Stomach (tissue), 19 donors: ENCODE measurements at places on chromosomes 7 and 10. TPM values are rescaled to one million over a fixed set of nuclear protein-coding genes. Genes with fewer than 3 reads are reported as not detected.

The KCND2 gene
- not detected for total RNA-seq

The ACTL6B gene
- 0.43 TPM for total RNA-seq

The OR2A42 gene
- not detected for total RNA-seq

The TDRD1 gene
- 7.6 TPM for total RNA-seq

The C10orf71 gene
- total RNA-seq = not detected

The GPR85 gene
- total RNA-seq = not detected

The GIMAP7 gene
- 3.2 TPM for total RNA-seq

The RARRES2 gene
- total RNA-seq = 33.5 TPM

The FAM24A gene
- not detected for total RNA-seq

The LOXL4 gene
- total RNA-seq = 5.5 TPM

The KMT2E gene
- 330 TPM for total RNA-seq

The EGR2 gene
- total RNA-seq = not detected

The FGFBP3 gene
- total RNA-seq = 1.5 TPM

The FKBP9 gene
- 120 TPM for total RNA-seq

The PI4K2A gene
- total RNA-seq = 13.6 TPM

The NUTM2E gene
- total RNA-seq = not detected

The TPK1 gene
- 5.8 TPM for total RNA-seq

The SNX8 gene
- 72.9 TPM for total RNA-seq

The HTR7 gene
- 7.1 TPM for total RNA-seq

The GARIN1A gene
- total RNA-seq = 1.1 TPM

The HOXA6 gene
- 3.7 TPM for total RNA-seq

The ANKRD30A gene
- not detected for total RNA-seq

The LBX1 gene
- not detected for total RNA-seq

The PDZD7 gene
- 2.4 TPM for total RNA-seq

The PRPS1L1 gene
- not detected for total RNA-seq

The MOGAT3 gene
- 2.3 TPM for total RNA-seq

The SFMBT2 gene
- total RNA-seq = 7.1 TPM

The ACBD7 gene
- total RNA-seq = 2.2 TPM

The TNKS2 gene
- 38.3 TPM for total RNA-seq

The GOLGA7B gene
- 0.72 TPM for total RNA-seq

The PDSS1 gene
- total RNA-seq = 4.4 TPM

The RPEL1 gene
- total RNA-seq = not detected

The SMIM30 gene
- total RNA-seq = 66.1 TPM

The OPN1SW gene
- not detected for total RNA-seq

The INHBA gene
- total RNA-seq = not detected

The MBLAC1 gene
- total RNA-seq = 1.3 TPM

The ADRB1 gene
- total RNA-seq = not detected

The GIMAP1 gene
- total RNA-seq = not detected

The LRRC18 gene
- 2.6 TPM for total RNA-seq
